AG08396 (cell line): ENCODE measurements at places on chromosomes 1 and 21.

- no peak for DNase-seq
Observed at GRCh38 chr1:74679811-74680210, 6.2 kb upstream of the ERICH3 start.

DNA sequence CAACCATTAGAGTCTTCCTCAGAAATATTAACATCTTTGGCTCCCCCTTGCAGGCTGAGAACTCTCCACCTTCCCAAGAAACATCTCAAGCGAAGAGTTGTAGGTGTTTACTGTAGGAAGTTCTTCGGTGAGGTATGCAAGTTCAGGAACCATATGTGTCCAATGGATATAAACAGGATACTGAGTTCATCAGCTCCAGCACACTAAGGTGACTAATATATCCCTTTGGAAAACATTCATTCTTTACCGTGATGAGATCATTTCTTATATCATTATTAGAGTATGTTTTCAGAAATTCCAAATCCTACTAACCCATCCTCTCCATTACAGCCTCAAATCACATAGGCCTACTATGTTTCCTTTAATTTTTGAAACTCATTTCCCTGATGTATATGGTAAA is 37.3 kb upstream of the PRMT6 start:
- no peak for DNase-seq

DNA sequence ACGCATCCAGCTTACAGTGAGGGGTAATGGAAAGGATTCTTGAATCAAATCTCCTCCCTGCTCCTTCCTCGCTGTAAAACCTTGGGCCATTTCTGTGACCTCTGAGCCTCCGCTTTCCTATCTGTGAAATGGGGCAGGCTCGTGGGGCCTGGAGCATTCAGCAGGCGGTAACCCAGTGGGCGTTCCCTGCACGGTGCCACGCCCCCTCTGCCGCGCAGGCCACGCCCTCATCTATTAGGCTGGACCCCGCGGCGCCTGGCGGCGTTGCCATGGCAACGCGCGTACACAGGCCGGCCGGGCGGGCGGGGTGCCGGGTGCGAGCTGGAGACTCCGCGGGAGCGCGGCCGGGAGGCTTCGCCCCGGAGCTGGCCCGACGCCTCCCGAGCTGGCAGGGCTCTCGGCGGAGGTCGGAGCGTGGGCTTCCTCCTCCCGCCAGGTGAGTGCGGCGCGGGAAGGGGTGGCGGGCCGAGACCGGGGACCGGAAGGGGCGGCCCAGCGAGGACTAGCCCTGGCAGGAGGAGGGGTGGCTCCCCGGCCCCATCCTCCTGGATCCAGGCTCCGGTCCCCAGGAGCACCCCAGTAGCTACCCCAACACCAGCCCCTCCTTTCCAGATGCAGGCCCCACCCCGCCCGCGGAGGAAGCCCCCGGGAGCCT is at the start of gene FHAD1:
FHAD1 (plus strand) TSS at position 264 of the 655 bp plus-strand sequence. CDS start 4,562 bp downstream, outside the sequence.
- peak; percentile 85 for DNase-seq

GRCh38 chr1:180920702-180921101 is 8.0 kb downstream of the KIAA1614 start:
- peak; percentile 50 for DNase-seq

DNA sequence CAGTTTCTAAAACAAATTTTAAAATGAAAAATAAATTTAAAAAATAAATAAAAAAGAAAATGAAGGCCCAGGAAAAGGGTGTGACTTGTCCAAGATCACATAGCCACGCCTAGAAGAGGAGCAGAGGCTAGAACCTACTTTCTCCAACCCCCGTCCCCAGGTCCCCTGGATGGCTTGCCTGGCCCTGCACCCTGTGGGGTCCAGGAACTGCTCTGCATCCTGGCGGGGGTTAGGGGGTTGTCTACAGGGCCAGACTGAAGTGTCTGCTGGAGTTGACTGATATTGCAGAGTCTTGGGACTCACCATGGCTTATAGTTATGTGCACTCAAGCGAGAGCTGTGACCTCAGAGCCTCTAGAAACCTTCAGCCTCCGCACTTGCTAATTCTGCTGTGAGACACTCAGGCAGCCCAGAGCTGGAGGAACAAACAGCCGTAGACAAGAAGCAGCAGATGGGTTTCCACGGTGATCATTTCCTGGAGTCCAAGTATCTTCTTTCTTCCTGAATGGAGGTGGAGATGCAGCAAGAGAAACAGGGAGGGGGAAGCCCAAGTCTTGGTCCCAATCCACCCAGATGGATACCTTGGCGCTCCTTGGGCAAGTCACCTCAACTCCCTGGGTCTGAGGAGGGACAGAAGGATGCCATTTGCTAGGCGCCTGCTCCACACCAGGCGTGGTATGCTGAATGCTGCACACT is 5.2 kb upstream of the EXTL1 start:
- no peak for DNase-seq

- DNase-seq: peak; percentile 91
Observed at GRCh38 chr1:8873506-8874229, 4.8 kb downstream of the ENO1 start.

DNA sequence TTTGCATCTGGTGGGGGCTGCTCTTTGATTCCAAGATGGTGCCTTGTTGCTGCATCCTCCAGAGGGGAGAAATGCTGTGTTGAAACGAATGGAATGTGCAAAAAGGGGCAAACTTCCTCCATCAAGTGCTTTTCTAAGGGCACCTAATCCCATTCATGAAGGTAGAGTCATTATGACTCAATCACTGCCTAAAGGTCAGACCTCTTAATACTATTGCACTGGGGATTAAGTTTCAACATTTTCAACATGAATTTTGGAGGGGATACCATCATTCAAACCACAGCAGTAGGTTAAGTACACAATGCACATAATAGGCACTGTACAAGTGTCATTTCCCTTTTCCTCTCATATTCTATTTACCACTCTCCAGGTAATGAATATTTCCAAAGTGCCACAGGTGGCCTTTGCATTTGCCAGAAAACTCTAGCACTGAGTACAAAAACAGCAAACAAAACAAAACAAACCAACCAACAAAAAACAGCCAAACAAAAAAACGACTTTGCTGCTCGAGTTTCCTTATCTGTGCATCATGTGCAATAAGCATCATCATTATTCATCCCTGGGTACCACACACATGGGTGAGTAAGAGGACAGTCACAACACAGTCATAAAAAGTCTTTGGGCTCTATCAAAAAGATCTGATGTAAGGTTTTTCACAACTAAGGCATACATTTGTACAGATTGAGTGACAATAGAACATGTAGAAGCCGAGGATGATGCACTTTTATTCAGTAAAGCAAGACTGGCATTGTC is 42.5 kb downstream of the IFI44 start:
- no peak for DNase-seq

DNA sequence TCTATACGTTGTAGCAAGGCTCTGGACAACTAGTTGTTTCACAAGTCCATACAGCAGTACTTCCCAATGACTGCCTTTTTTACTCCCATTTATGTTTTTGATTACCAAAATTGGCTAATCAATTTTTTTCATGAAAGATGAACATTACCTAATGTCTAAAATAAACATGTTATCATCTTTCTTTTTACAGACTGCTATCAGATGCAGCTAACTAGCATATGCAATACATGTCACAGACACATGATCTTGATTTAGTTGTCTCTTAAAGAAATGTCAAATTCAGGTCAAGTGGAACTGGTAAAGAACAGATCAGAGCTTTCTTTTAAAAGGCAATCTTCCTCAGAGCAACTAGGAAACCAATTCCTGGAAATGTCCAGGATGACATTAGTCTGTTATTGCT is 630 bp upstream of the DBT start:
- DNase-seq: no peak

GRCh38 chr1:53536606-53537005 is 77.4 kb downstream of the DMRTB1 start:
- no peak for DNase-seq

DNA sequence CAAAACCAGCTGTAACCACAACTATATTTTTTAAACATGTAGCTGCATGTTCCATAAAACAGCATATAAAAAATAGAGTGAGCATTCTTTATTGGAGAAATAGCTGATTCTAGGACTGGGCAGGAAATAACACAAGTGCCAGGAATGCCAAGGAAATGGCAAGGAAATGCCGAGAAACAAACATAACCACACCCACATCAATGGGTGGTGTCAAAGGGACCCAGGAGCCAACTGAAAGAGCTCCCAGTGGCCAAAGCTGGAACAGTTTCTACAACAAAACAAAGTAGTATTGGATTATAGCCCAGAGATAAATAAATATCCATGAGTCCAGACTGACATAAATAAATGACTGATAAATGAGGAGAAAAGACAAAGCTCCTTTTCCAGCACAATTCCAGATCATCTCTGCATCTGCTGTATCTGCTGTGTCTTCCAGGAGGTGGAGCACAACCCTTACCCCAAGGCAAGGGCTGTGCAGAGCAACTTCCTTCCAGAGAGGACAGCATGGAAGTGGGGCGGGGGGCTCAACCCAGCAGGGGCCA is 28.1 kb downstream of the ADARB1 start:
- DNase-seq: peak; percentile 77

DNA sequence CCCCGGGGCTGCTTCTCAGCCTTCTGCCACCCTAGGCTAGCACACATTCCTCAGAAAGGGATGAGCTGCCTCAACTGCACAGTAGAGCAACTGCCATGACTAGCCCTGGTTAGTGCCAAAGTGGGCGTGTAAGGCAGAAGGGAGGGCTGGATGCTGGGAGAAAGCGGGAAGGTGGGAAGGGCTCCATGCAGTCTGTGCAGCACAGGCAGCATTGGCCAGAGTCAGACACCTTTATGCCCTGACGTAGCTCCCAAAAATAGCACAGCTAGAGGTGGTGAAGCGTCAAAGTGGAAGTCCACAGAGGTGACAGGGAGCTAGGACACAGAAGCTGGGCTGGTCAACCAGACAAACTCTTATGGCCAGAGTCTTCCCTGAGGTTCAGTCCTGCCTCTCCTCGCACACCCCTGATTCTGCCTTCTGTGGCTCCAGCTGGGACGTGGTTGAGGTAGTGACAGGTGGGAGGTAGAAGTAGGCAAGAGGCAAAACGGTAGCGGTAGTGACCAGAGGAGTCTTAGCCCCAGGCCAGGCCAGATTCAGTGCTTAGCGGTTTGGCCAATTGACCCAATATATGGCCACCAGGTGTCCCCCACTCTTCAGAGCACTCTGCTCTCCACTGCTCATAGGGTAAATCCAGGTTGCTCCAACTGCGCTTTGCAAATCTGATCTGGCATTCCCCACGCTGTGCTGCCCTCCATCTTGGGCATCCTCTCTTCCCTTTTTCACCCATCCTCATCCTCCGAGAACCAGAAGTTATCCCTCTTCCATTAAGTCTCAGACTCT is 45.6 kb downstream of the DDX20 start:
- no peak for DNase-seq

DNA sequence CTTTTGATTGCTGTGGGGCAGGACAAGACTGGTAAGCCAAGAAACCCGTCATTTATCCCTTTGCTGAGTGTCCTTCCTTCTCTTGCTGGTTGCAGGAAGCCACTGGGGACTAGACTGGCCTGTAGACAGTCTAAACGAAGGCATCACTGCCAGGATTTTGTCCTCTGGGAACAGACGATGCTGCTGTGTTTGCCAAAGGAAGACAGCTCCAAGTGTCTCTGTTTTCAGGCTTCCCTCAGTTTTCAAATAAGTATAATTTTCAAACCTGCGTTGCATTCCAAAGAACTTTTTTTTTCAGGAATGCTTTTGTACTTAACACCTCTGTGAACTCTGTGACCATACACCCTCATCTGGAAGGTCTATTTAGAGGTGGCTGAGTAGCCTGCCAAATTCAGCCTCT is 269.4 kb downstream of the HLX start:
- DNase-seq: no peak

DNA sequence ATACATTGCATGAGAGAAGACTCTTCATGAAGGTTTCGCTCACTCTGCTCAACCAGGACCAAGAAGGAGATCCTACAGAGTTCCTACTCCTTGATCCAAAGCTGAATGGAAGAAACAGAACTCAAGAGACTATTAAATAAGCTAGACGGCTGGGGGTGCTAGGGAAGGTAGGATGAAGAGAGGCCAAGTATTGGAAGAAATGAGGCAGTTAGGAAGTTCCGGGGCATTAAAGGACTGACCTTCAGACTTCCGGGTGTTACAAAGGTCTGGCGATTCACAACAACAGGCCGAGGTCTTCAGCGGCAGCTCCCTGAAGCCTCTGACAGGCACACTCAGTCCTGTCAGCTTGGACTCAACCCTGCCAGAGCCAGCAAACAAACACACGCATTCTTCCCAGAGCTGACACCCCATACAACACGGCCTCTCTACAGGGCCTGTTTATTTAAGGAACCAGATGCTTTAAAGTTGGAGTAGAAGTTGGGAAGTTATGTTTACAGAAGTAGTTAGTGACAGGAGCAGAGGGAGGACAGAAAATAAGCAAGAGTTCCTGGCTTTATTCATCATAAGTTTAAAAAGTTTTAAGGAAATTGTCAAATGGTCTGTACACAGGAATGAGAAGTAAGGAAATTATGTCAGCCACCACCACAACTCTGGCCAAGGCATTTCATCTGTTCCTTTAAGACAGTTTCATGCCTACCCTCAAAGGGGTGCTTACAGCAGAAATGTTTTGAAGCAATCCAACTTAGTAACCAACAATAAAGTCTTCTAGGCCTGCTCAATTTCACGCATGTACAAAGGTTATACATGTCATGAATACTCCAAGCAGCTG is 4.7 kb downstream of the SORT1 start:
- DNase-seq: peak; percentile 74

GRCh38 chr21:40029888-40030287 is 162.7 kb downstream of the PCP4 start:
- no peak for DNase-seq

DNA sequence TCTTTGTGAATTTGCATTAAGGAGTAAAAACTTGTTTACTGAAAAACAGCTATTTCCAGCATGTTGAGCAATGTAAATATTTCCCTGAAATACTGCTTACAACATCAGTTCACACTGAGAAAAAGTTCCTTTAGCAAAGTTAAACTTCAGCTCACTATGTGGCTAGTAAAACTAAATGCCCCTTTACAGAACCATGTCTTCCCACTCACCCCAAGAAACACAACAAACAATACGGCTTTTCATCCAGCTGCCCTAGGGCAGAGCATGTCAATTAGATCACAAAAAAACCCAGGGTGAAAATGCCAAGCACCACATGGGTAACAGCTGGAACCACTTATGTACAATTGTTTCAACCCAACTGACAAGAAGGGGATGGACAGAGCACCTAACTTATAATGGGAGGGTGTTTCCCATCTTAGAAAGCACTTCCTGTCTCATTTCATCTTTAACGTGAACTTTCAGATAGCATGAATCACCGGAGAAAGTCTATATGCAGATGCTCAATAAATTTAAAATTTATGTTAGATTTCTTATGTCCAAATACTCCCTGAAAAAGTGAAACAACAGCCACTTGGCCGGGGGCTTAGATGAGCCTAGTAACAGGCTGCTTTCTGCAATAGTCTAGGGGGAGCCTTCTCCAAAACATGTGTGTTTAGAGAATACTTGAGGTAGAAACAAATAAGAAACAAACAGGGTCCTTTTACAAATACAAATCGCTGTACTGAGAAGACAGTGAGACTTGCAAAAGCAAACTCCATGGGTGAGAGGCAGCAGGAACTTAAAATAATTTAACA is 6.6 kb downstream of the NID1 start:
- DNase-seq: no peak

- DNase-seq: no peak
Observed at GRCh38 chr1:107327446-107327845, 186.6 kb downstream of the NTNG1 start.

- DNase-seq: no peak
Observed at GRCh38 chr21:39055167-39055767, 128.0 kb downstream of the PSMG1 start.
